ENCODE measurements at places on chromosomes 1 and 21. TPM values are rescaled to one million over a fixed set of nuclear protein-coding genes. Genes with fewer than 3 reads are reported as not detected.
A peak's percentile ranks its signal among the peaks of the same experiment; 100 is the strongest.

- DNase-seq, result no peak
Observed at GRCh38 chr1:66281808-66282207, 252.1 kb upstream of the SGIP1 start.

Gene TGFB2
- polyA plus RNA-seq, result 2.1 TPM

Gene TCEA3
- polyA plus RNA-seq, result 1.2 TPM

DNA sequence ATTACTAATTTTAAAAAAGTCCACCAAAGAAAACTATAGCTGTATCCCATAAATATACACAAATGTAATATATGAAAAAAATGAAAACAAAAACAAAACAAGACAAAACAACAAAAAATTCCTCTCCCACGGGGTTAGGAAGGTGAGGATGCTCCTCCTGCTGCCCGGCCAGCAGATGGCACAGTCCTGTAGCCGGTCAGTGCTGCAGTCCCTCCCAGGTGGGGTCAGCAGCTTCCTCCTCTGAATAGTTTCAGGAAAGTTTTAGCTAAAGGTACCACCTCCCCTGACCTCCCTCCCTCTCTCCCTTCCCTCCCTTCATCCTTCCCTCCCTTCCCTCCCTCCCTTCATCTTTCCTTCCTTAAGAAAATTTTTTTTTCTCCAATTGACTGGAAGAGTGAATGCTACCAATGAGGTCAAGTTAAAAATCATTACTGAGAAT lies 67.8 kb upstream of the BCL10 start:
- DNase-seq, result peak; percentile 61

GRCh38 chr1:56910441-56910985 lies 55.3 kb downstream of the C8B start:
- DNase-seq, result no peak

Gene SAMD11
- 0.16 TPM for polyA plus RNA-seq

DNA sequence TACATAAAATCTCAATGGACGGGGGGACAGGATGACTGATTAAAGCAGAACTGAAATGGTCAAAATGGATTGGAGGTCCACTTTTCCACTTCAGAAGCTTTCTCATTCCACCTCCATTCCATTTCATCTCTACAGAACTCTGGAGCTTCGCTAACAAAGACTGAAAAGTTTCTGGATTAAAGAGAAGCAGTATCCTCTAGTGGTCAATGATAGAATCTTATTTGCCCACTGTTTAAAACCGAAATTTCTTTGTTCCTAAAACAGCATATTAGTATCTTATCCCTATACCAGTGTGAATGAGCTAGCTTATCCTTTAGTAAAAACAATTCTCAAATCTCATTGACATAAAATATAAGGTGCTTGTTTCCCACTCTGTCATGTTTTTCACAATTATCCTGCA lies 890.6 kb downstream of the KCNT2 start:
- no peak for DNase-seq
